ENCODE measurements at places on chromosomes 7 and 10. TPM values are rescaled to one million over a fixed set of nuclear protein-coding genes. Genes with fewer than 3 reads are reported as not detected.

ADAMTS14 gene
- total RNA-seq: under 0.01 TPM

DNAJC12 gene
- 2.3 TPM for total RNA-seq

SEMA4G gene
- total RNA-seq: 0.56 TPM

TAS2R3 gene
- 0.72 TPM for total RNA-seq

TFR2 gene
- under 0.01 TPM for total RNA-seq

LRCH4 gene
- total RNA-seq: 5.0 TPM

WNT8B gene
- not detected for total RNA-seq

UCN3 gene
- not detected for total RNA-seq

H2BK1 gene
- total RNA-seq: not detected

NXPH1 gene
- not detected for total RNA-seq

DNA sequence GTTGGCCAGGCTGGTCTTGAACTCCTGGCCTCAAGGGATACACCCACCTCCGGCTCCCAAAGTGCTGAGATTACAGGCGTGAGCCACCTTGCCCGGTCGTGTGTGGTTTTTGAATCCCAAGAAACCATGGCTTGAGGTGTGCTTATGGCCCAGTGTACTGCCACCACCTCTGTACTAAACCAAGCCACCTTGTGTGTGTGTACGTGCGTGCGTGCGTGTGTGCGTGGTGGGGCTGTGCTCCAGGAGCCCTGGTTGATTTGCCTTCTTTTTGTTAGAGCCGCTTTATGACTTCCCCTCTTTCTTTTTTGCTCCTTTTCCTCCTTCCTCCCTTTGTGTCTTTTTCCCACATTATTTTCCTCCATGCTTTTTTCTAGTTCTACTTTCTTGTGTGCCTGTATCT is 121.4 kb downstream of the CAMK1D start:
- H3K4me3 ChIP-seq: no peak overlapping the region
- H3K36me3 ChIP-seq: no peaks in the 10 kb centered on the region
- no peak overlapping the region for H3K27ac ChIP-seq
- no peaks in the 10 kb centered on the region for H3K4me1 ChIP-seq
- no peak for DNase-seq
- 0 out of 2 replicates have a peak, but pooled peaks cover 1% of the 10 kb centered on the region for H3K27me3 ChIP-seq

- no peaks in the 10 kb centered on the region for H3K36me3 ChIP-seq
- H3K4me1 ChIP-seq: peaks cover 2% of the 10 kb centered on the region
- no peak overlapping the region for H3K27ac ChIP-seq
- H3K4me3 ChIP-seq: no peak overlapping the region
- H3K27me3 ChIP-seq: peaks cover 23% of the 10 kb centered on the region
- DNase-seq: peak; percentile 65
These were observed 31.8 kb upstream of the TMEM273 start for GRCh38 chr10:49220031-49220430.

GRCh38 chr10:4016214-4016740 is 231.3 kb upstream of the KLF6 start:
- DNase-seq: no peak
- H3K4me1 ChIP-seq: no peaks in the 10 kb centered on the region
- H3K4me3 ChIP-seq: no peak overlapping the region
- H3K27ac ChIP-seq: no peak overlapping the region
- H3K27me3 ChIP-seq: no peaks in the 10 kb centered on the region

DNA sequence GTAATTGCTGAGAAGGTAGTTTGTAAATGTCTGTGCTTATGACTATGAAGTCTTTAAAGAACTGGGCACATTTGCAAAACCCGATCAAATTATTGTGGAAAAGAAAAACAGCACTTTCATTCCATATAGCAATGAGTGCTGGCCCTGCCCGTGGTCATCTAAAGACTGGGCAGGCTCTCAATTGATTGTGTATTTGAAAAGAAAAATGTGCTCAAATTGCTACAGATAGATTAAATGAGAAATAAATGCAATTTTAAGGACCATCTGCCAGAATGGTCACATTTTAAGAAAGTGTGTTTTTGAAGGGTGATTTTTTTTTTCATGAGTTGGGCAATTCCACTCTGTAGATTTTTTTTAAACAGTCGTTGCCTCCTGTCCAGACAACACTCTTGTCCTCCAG is 672.2 kb downstream of the SDK1 start:
- H3K27me3 ChIP-seq: no peaks in the 10 kb centered on the region
- no peak overlapping the region for H3K4me3 ChIP-seq
- no peak overlapping the region for H3K27ac ChIP-seq
- H3K36me3 ChIP-seq: no peaks in the 10 kb centered on the region
- DNase-seq: no peak

DNA sequence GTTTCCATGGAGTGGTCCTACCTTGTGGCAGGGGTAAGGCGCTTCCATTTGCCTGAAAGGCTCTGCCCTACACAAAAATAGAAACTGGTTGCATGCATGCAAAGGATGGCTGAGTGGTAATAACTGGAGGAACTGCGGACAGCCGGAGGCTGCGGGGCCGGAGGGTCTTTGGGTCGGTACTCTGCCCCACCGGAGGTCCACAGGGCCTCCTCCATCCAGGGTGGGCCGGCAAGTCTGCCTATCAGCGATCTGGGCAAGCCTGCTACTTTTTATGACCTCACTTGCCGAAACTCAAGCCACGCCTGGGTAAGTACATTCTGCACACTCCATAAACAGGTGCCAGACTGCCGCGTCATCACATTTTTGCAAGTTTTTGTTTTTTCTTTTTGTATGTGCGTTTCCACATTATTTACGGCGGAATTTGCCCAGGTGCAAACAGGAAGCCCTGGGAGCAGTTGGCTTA is 30.0 kb downstream of the TACC2 start:
- no peaks in the 10 kb centered on the region for H3K4me1 ChIP-seq
- no peaks in the 10 kb centered on the region for H3K36me3 ChIP-seq
- H3K4me3 ChIP-seq: no peak overlapping the region
- H3K27me3 ChIP-seq: peaks cover 21% of the 10 kb centered on the region
- H3K27ac ChIP-seq: no peak overlapping the region

DNA sequence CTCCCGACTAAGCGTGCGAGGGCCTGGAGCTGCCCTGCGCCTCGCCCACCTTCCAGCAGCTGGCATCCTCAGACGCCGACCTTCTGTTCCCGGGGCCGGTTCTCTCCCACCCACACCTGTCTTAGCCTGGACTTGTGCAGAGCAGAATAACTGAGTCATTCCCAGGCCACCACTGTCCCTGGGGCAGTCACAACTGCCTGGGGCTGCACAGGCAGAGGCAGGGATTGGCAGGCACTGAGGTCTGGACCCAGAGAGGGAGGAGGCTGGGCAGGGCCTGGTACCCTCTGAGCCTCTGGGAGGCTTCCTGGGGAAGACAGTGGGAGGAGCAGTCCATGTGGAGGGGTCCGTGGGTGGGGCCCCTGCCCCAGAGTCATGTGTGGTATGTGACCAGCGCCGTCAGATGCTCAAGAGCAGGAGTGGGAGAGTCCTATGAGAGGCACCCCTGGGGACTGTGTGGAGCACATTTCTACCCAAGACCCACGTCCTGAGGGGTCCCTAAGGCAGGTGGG is 74.3 kb downstream of the NKX6-2 start:
- no peaks in the 10 kb centered on the region for H3K4me1 ChIP-seq
- no peak overlapping the region for H3K4me3 ChIP-seq
- no peak overlapping the region for H3K27ac ChIP-seq

- no peaks in the 10 kb centered on the region for H3K27me3 ChIP-seq
- H3K27ac ChIP-seq: peak overlapping the region; percentile 20
- no peak overlapping the region for H3K4me3 ChIP-seq
These were observed 10.9 kb downstream of the PWWP2B start for GRCh38 chr10:132407846-132408278.

- no peaks in the 10 kb centered on the region for H3K36me3 ChIP-seq
- DNase-seq: no peak
- H3K27ac ChIP-seq: no peak overlapping the region
- no peaks in the 10 kb centered on the region for H3K27me3 ChIP-seq
- H3K4me1 ChIP-seq: no peaks in the 10 kb centered on the region
These were observed 16.0 kb upstream of the TMEM168 start for GRCh38 chr7:112806156-112806555.

DNA sequence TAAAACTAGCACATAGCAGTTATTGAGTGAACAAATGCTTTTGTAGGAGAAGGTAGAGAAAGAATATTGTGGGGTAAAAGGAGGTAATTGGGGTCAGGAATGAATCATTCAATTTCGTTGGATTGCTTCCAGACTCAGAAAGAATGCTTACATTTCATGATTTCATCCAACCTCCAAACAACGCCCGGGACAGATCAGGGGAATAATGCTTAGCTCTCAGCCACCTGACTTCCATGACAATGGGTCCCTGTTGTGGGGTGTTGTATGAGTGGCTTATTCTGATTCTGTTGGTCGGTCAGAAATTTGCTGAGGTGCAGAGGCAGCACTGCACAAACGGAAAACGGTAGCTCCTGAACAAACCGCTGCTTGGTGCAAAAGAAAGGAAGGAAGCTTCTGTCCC is 24.0 kb upstream of the INPP5F start:
- H3K4me3 ChIP-seq: no peak overlapping the region
- peaks cover 3% of the 10 kb centered on the region for H3K4me1 ChIP-seq
- no peaks in the 10 kb centered on the region for H3K27me3 ChIP-seq

GRCh38 chr10:110568055-110568735 is 700 bp downstream of the SMC3 start:
- DNase-seq: no peak
- H3K27ac ChIP-seq: peak overlapping the region; percentile 87
- H3K4me3 ChIP-seq: peak overlapping the region; percentile 77
- no peaks in the 10 kb centered on the region for H3K27me3 ChIP-seq
- peaks cover 2% of the 10 kb centered on the region for H3K36me3 ChIP-seq

DNA sequence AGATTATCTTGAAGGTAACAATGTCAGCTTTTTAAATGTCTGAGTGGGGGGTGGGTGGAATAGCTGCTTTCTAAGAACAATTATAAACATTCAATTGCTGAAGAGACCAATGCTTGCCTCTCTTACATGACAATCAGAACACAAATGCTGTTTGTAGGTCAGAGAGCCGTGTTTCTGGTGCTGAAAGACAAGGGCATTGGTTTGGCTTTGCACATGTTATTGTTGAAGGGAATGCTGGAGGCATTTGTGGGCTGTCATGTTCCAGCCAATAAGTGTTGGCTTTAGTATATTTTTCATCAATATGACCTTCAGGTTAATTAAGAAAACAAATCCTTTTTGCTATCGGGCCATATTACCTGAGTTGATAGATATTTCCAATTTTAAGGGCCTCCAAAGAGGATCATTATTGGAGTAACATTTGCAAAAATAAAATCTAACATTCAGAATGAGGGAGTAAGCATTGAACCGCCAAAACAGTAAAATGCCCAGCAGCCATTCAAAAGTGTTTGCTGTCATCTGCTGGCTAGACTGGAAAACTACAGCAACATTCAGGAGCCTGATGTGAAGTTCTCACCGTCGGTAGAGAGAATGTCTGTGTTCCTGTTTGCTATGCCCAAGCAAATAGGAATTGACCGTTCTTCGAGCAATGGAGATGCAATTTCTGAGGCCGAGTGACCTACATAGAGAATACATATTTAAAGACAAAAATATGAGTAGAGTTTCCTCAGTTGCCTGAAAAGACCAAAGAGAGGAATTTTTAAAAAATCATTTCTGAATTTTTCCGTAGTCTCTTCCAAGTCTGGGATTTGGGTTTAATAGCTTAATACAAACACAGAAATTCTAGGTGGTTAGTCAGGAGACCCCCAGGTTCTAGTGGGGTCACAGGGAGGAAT is 118.9 kb downstream of the APBB1IP start:
- no peaks in the 10 kb centered on the region for H3K27me3 ChIP-seq
- no peaks in the 10 kb centered on the region for H3K4me1 ChIP-seq
- H3K36me3 ChIP-seq: no peaks in the 10 kb centered on the region
- no peak overlapping the region for H3K27ac ChIP-seq

GRCh38 chr10:120578890-120579289 is 121.9 kb downstream of the PLPP4 start:
- H3K27ac ChIP-seq: no peak overlapping the region
- no peaks in the 10 kb centered on the region for H3K27me3 ChIP-seq
- no peaks in the 10 kb centered on the region for H3K36me3 ChIP-seq
- no peaks in the 10 kb centered on the region for H3K4me1 ChIP-seq
- H3K4me3 ChIP-seq: no peak overlapping the region

DNA sequence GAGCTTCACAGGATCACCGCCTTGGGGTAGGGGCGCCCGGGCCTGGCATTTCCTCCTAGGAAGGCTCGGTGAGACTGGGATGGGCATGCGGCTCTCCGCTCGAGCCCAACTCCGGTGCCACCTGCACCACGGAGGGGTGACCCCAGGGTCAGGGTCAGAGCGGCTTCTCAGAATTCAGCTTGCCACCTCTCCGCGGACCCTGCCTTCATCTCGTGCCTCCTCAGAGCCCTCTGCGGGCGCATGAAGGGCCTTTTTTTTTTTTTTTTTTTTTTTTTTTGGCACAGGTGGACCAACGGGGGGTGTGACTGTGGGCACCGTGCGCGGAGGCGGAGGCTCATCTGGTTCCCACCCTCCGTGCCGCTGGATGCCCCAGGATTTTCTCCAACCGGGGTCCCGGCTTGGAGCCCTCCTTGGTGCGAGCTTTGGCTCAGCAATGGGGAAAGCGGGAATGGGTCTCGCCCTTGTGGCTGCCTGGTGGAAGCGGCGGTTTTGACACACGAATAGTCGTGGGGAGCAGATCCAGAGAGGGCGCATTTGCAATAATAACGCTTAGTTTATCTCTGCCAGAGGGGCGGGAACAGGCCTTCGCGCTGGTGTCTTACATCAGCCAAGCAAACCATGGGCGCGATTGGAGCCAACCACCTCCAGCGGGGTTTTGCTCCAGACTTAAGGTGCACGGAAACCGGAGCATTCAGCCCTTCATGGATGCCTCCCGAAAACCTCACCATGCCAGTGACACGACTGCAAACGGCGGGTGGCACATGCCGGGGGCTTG is 5.0 kb upstream of the TNRC18 start:
- peak overlapping the region; percentile 59 for H3K4me3 ChIP-seq
- no peaks in the 10 kb centered on the region for H3K27me3 ChIP-seq
- H3K4me1 ChIP-seq: peaks cover 6% of the 10 kb centered on the region
- DNase-seq: peak; percentile 90
- peak overlapping the region; percentile 99 for H3K27ac ChIP-seq

- H3K27me3 ChIP-seq: no peaks in the 10 kb centered on the region
- H3K4me1 ChIP-seq: no peaks in the 10 kb centered on the region
- no peak overlapping the region for H3K4me3 ChIP-seq
- no peak overlapping the region for H3K27ac ChIP-seq
These were observed 7.2 kb downstream of the CYP3A5 start for GRCh38 chr7:99672573-99672972.

- no peaks in the 10 kb centered on the region for H3K27me3 ChIP-seq
- H3K4me3 ChIP-seq: no peak overlapping the region
- H3K36me3 ChIP-seq: no peaks in the 10 kb centered on the region
- H3K4me1 ChIP-seq: peaks cover 8% of the 10 kb centered on the region
These were observed 63.2 kb downstream of the GFRA1 start for GRCh38 chr10:116209781-116210180.

DNA sequence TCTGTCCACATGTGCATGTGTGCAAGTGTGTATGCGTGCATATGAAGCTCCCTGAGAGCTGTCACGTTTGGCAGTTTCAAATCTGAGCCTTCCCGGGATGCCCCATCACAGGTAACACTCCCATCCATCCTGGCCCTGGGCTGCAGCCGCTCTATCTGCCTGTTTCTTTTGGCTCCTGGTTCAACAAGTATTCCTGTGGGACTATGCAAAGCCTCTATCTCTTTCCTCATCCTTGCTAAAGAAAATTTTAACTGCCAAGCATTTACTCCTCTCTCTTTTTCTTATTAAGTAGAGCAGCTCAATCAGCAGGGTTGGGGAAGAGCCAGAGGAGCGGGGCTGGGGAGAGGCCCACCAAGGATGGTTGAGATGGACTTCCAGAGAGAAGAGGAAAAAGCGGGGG is 24.4 kb upstream of the PDCD4 start:
- H3K4me3 ChIP-seq: no peak overlapping the region
- no peaks in the 10 kb centered on the region for H3K36me3 ChIP-seq
- H3K27ac ChIP-seq: no peak overlapping the region
- peaks cover 28% of the 10 kb centered on the region for H3K27me3 ChIP-seq
- no peaks in the 10 kb centered on the region for H3K4me1 ChIP-seq
- no peak for DNase-seq

- no peak overlapping the region for H3K27ac ChIP-seq
- H3K4me3 ChIP-seq: no peak overlapping the region
- peak; percentile 23 for DNase-seq
- H3K4me1 ChIP-seq: no peaks in the 10 kb centered on the region
These were observed 1066.0 kb upstream of the CELF2 start for GRCh38 chr10:9951481-9952257.

Data from IMR-90 (cell line).